Heart left ventricle (tissue), 16 donors: ENCODE measurements at places on chromosomes 1 and 21. TPM values are rescaled to one million over a fixed set of nuclear protein-coding genes. Genes with fewer than 3 reads are reported as not detected.

- peak; percentile 89 for DNase-seq
Measured at GRCh38 chr1:44835738-44836675, 7.0 kb downstream of the PTCH2 start.

Gene PADI1
- not detected for polyA plus RNA-seq

Gene ANKRD45
- polyA plus RNA-seq: not detected

DNA sequence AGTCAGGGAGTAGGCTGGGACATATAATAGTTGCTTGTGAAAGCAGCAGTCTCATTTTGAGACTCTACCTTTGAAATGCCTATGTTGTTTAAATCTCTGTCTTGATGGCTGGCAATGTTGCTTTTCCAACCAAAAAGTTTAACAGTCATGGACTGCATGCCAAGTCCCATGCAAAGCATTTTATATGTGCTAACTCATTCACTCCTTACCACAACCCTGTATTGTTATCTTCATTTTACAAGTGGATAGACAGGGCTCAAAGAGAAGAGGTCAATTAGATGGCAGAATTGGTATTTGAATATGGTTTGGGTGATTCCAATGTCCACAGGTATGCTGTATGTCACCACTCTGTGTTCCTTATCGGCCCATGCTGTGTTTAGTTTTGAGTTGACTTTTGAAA, 331.4 kb upstream of the USP24 start:
- no peak for DNase-seq

- no peak for DNase-seq
Measured at GRCh38 chr1:71027991-71028390, 19.6 kb downstream of the PTGER3 start.

GRCh38 chr1:245788269-245788668, 633.5 kb downstream of the KIF26B start:
- DNase-seq: no peak

- peak; percentile 44 for DNase-seq
Measured at GRCh38 chr21:46515109-46515508, 56.4 kb downstream of the DIP2A start.

Gene SMIM11
- 5.0 TPM for polyA plus RNA-seq

Gene COL6A1
- 149 TPM for polyA plus RNA-seq

- no peak for DNase-seq
Measured at GRCh38 chr1:203572134-203572625, 54.5 kb upstream of the ATP2B4 start.
